ENCODE measurements at places on chromosomes 5 and 9.

DNA sequence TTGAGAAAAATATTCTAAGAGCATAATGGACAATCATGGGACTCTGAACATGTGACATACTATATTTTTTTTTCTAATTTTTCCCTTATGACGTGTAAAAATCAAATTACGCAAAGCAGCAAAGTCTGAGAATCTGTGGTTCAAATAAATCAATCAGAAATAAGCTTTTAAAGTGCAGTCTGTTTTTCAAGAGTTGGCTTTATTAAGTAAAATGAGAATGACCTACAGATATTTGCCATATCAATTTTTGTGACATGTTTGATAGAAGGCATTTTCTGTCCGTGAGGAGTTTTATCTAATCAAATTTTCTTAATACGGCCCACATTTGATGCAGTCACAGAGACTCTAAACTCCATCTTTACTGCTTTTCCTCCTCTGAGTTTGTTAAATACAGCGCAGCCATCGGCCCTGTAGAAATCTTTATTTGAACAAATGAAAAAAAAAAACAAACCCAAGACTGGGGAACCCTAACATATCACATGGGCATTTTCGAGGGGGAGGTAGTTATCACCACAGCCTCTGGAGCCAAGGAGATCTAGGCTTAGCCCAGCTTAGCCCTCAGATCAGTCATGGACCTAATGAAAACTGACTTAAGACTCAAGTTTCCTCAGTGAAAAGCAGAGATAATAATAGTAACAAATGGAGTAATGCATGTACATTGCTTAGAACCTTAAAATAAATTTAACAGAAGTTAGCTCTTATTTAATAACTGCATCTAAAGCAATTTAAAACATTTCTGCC lies 263.6 kb upstream of the C9orf72 start:
- DNase-seq, result no peak

- no peak for DNase-seq
Observed at GRCh38 chr5:66646570-66646969, 50.4 kb downstream of the MAST4 start.

DNA sequence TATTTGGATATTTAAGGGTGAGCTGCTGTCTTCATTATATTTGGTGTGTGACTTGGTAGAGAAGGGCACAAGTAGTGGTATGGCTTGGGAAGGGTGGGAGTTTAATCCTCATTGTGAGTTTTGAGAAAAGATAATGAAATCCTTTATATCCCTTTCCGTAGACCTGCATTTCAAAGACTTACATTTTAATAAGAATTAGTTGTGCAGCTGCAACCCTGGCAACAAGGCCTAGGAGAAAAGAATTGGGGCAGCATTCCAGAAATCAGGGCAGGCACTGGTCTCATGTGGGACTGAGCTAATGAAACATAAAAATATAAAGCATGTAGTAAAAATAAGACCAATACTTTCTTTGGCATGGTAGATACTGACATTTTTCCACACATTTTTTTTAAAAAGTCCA lies 60.5 kb downstream of the CDC42SE2 start:
- DNase-seq, result no peak

GRCh38 chr5:1341863-1342262 lies 3.0 kb downstream of the CLPTM1L start:
- no peak for DNase-seq

GRCh38 chr5:53030893-53031292 lies 41.7 kb downstream of the ITGA2 start:
- DNase-seq, result no peak

GRCh38 chr9:125663127-125663526 lies 43.9 kb downstream of the MAPKAP1 start:
- DNase-seq, result no peak

- no peak for DNase-seq
Observed at GRCh38 chr5:89989776-89990175, 419.8 kb downstream of the CETN3 start.

DNA sequence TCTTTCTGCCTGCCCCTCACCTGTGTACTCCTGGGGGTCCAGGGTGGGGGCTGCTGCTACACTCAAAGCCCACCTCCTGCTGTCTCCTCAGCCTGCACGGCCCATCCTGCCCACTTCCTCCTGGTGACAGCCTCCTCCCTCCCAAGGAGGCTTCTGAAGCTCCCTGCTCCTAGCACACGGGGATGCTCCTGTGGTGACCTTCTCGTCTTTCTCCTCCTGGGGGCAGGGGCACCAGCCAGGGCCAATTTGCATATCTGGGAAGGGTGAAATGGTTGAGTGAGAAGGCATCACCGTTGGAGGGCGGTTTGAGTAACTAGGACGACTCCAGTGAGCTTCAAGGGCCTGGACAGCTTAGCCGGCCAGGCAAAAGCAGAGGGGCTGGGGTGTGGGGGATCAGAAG lies 51.9 kb upstream of the COL5A1 start:
- no peak for DNase-seq

DNA sequence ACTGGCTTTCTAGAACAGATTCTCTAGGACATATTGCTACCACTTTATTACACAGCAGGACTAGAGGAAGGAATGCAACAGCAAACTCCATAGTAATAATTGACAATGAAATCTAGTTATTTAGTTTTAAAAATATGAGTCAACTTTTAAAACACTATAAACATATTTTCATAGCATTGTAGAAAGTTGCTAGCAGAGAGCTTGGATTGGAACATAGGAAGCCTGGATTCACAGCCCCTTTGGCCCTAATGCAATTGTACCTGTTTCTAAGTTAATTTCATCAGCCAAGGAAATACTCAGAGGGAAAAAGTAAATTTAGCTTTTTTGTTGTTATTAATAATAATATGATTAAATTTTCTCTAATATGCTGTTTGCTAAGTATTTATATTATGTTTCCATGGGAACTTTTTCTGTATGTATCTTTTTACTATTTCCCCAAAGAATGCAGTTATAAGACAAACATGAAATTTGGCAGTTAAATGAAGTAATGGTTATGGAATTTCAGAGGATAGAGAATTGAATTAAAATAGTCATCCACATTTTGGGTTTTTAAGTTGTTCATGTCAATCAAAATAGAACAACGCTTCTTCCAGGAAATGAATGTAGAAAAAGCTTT lies 45.6 kb downstream of the VCAN start:
- DNase-seq, result no peak

GRCh38 chr9:8019636-8020035 lies 220.1 kb upstream of the DMAC1 start:
- no peak for DNase-seq

GRCh38 chr9:136655536-136656182 lies 7.1 kb upstream of the EGFL7 start:
- DNase-seq, result peak; percentile 68

DNA sequence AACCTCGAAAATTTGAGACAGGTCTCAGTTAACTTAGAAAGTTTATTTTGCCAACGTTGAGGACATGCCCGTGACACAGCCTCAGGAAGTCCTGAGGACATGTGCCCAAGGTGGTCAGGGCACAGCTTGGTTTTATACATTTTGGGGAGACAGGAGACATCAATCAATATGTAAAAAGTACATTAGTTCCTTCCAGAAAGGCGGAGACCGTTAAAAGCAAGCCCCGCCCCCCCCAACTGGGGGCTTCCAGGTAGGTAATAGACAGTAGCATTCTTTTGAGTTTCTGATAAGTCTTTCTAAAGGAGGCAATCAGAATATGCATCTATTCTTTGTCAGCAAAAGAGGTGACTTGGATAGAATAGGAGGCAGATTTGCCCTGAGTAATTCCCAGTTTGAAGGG lies 599 bp upstream of the MOCS2 start:
- DNase-seq, result peak; percentile 37

DNA sequence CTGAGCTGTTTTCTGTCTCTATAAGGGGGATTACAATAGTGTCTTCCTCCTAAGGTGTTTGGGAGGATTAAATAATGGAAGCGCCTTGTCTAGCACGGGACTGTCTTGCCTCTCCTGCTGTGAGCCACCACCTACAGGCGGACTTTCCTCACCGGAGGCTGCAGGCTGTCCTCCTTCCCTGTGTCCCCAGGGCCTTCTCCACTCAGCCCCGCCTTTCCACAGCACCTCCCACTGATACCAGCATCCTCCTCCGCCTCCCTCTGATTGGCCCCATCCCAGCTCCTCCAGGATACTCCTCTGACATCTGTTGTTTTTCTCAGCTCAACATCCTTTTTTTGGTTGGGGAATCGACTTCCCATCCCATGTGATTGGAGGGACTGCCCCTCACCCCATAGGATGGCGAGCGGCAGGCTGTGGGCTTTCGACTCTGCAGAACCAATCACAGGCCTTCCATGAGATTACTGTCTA lies 851 bp upstream of the ZDHHC12 start:
- DNase-seq, result peak; percentile 83

DNA sequence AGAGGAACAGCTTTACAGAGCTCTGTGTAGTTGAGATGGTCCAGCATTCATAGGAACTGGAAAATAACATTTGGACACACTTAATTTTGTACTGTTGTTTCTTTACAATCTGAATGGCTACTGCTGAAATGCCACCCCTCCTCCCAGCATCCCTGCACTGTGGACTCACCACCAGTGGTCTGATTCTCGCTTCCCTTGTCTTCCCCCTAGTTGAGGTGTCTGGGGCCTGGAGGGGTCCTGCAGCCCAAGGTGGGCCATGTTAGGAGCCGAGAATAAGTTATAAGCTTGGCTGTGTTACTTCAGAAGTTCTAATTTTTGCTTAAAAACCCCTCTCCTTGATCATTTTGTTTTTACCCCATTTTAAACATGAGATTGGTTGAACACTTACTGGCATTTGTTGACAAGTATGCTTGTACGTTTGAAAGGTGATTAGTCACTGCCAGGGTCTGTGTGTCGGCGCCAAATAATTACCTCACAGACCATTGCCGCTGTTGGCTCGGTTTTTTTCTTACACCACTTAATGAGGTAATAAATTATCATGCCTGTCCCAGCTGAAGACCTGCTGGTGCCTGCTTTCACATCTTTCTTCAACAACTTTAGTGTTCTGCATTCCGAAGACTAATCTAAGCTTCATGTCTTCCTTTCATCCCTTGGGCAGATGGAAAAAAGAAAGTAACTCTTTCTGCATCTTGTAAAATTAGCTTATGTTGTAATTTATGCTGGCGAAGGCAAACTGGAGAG lies 65.8 kb downstream of the MCCC2 start:
- DNase-seq, result no peak

- no peak for DNase-seq
Observed at GRCh38 chr5:56011835-56012234, 17.1 kb upstream of the IL6ST start.

GRCh38 chr9:25742256-25742655 lies 64.0 kb upstream of the TUSC1 start:
- DNase-seq, result no peak

DNA sequence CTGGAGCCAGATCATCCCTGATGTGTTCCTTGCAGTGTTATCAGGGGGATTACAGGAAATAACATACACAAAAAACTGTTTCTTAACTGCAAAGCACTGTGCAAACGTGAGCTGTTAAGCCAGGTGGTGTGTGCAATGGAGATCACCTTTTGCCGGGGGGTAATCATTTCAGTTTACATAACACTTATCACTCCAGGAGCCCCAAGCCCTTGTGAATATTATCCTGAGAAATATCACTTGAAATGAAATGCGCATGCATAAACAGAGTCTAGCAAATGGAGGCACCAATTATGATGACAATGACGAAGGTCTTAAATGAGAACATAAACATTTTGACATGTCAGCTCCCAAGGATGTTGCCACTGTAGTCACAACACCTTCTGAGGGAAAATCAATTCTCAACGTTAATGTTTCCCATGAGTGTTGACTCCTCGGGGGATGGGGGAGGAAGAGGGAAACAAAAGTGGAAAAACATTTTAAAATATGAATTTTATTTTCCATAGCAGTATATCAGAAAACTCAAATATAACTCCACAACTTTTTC lies 54.5 kb upstream of the RAD23B start:
- no peak for DNase-seq

DNA sequence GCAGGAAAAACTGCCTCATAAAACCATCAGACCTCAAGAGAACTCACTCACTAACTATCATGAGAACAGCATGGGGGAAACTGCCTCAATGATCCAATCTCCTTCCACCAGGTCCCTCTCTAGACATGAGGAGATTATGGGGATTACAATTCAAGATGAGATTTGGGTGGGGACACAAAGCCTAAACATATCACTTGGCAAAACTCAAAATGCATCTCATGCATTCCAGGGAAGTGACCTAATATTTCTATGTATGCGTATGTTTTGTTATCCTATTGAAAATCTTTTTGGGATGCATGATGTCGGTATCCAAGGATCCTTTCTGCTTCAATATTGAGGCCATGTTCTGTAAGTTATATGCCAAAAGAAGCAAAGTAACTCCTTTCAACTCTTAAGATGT lies 174.0 kb downstream of the PLK2 start:
- no peak for DNase-seq

- no peak for DNase-seq
Observed at GRCh38 chr5:135067587-135067986, 33.6 kb upstream of the PITX1 start.

DNA sequence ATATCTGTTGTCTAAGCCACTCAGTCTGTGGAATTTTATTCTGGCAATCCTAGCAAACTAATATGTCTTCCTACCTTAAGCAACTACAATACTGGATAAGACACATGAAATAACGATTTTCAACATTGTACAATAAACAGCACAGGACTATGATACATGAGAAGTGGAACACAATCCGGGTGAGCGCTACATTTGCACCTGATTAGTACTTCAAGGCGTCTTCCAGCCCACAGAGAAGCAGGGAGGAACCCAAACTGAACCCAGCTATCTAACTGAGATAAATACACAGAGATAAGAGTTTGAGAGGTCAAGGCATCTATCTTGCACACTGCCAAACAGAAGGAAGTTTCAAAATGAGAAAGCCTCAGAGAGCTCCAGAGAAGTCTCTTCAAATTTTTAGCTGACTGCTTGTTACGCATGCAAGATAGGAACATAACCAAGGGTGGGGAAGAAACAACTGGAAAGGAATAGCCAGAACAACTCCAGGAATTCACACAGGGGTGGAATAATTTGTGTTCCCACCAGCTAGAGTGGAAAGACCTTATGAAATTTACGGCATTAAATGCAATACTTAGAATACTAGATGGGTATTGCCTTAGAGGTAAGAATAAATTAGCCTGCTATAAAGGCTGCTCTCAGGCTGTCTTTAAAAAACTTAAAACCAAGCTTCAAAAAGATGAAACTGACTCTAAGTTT lies 481.8 kb downstream of the MTRR start:
- no peak for DNase-seq

DNA sequence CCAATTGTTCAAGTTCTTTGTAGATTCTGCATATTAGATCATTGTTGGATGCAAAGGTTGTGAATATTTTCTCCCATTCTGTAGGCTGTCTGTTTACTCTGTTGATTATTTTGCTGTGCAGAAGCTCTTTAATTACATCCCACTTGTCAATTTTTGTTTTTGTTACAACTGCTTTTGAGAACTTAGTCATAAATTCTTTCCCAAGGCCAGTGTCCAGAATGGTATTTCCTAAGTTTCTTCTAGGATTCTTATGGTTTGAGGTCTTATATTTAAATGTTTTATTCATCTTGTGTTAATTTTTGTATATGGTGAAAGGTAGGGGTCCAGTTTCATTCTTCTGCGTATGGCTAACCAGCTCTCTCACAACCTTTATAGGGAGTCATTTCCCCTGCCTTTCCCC lies 116.5 kb downstream of the CPLANE1 start:
- DNase-seq, result no peak

- no peak for DNase-seq
Observed at GRCh38 chr9:123257276-123257675, 11.1 kb downstream of the STRBP start.

Measured in Right ventricle myocardium superior (tissue), 1 donor.